ENCODE measurements at places on chromosomes 2 and 18.

DNA sequence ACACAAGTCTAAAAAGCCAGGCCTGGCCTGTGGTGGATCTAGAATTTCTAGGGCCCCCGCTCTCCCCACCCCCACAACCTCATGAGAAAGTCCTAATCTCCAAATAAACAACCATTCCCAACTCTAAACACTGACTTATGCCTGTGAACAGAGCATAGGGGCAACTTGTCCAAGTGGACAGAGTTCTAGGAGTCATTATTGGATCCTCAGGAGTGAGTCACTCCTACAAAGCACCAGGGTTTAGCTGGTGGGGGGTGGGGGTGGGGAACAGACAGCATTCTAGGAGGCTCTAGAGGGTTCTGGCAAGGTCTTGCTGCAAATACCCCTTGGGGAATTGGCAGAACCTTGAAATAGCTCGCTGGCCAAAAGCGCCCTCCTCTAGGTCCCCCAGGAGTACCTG is 83.3 kb downstream of the ZCCHC2 start:
- no peak for DNase-seq

DNA sequence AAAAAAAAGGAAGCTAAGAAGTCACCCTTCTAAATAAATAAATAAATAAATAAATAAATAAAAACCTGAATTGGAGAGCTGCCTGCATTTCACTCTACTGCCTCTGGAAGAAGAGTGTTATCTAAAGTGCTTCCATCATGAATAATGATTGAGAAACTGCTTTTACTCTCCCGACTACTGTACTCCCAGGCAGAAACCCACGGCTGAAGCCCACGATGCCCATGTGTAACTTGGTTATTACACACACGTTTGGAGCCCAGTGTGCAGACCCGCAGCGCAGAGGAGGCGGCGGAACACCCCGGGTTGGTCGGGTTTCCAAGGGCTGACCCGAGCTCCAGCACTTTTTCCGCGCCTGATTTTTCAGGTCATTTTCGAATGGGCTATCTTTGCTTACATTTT is 697 bp upstream of the SPATS2L start:
- no peak for DNase-seq

GRCh38 chr2:136322428-136322827 is 204.5 kb upstream of the CXCR4 start:
- no peak for DNase-seq

DNA sequence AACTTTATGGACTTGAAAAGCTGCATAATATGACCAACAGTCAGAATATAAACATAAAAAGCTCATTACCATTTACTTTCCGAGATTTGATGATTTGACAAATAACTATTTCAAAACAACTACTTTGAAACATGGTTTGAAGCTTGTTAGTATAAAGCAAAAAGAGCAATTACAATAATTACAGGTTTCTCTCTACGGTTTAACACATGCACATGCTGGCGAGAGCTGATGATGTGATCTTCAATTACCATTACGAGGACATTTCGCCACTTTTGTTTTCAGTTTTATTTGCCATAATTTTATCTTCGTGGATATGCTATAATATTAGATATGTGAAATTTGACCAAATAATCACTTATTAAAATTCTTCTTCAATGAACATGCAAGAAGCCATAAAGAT is 270.1 kb downstream of the TCF4 start:
- DNase-seq = no peak

GRCh38 chr2:129673234-129673633 is 306.2 kb upstream of the RAB6C start:
- no peak for DNase-seq

DNA sequence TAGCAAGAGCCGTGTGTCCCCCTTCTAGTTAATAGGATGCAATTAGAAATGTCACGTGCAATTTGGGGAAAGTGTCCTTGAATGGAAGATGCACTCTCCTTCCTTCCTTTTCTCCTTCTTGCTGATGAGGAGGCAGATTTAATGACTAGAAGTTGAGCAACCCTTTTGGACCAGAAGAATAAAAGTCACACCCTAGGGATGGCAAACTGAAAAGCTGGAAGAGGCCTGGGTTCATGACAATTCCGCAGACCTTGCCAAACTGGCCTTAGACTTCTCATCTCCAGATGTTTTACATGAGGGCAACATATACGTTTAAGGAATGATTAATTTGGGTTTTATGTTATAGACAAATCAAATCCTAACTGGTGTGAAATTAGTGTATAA is 38.6 kb upstream of the NCOA1 start:
- DNase-seq = no peak

GRCh38 chr18:40868110-40868858 is 1086.8 kb upstream of the PIK3C3 start:
- no peak for DNase-seq

DNA sequence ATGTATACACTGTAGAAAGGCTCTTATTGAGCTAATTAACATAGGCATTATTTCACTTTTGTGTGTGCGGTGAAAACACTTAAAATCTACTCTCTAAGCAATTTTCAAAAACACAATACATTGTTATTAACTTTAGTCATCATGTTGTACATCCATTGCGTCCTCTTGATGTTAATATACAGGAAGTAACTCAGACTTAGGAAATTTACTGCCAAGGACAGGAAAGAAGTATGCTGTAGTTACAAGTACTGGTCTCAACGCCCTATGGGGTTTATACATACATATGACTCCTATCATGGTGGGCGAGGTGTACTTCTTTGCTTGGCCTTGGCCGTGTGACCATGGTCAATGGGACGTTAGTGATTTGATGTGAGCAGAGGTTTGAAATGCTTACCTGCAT is 15.5 kb downstream of the SCTR start:
- no peak for DNase-seq

DNA sequence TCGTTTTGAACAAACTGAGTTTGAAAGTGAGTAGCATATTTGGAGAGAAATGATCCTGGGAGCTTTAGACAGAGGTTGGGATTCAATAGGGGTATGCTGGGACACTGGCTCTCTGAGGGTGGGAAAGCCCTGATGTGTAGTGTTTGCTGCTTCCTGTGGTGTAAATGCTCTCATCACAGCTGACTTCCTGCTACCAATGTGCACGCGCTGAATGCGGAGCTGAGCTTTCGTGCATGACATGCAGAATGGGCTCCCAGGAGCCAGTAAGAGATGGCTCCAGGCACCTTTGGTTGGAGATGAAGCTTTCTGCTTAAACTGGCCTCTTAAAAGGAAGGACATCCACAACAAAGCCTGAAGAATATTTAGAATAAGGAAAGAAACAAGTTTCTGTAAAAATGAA is 224.1 kb upstream of the CCDC150 start:
- DNase-seq = no peak

GRCh38 chr18:69755041-69755440 is 192.6 kb downstream of the CD226 start:
- no peak for DNase-seq

GRCh38 chr2:176206136-176206535 is 17.7 kb downstream of the HOXD1 start:
- DNase-seq = no peak

DNA sequence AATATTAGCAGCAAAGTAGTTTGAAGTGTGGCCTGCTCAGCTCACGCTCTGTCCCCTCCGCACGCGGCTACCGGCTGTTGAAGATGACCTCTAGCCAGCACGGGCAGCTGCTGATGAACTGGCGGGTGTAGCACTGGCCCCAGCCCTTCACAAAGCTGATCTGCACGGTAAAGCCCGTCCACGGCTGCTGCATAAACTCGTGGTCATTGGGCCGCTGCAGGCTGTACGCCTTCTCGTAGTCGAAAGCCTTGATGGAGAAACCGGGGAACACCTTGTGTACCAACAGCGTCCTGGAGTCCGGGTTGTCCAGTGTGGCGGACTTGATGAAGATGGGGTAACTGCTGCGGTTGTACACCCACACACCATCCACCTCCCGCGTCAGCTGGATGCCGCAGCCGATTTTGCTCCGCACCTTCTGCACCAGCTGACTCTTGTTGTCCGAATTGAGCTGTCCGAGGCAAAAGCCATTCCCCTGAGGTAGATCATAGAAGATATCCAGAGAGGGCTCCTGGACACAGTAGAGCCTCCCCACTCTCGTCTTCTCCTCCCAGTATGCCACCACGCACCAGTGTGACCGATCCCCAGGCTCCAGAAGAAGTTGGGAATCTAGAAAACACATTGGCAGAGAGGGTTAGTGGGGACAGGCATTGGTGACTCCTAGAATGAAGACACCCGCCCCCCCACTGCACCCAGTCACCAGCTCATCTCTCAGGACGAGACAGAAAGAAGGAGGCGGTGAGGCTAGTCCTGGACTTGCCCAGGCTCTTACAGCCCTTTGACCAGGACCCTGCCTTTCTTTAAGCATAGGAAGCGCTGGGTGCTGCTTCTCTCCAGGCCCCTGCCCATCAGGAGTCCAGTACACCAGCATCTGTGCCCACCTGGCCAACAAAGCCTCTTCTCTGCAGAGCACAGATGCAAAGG is 29.2 kb downstream of the SMAD7 start:
- no peak for DNase-seq

- DNase-seq = no peak
These were observed 25.9 kb downstream of the TMSB10 start for GRCh38 chr2:84931384-84931821.

DNA sequence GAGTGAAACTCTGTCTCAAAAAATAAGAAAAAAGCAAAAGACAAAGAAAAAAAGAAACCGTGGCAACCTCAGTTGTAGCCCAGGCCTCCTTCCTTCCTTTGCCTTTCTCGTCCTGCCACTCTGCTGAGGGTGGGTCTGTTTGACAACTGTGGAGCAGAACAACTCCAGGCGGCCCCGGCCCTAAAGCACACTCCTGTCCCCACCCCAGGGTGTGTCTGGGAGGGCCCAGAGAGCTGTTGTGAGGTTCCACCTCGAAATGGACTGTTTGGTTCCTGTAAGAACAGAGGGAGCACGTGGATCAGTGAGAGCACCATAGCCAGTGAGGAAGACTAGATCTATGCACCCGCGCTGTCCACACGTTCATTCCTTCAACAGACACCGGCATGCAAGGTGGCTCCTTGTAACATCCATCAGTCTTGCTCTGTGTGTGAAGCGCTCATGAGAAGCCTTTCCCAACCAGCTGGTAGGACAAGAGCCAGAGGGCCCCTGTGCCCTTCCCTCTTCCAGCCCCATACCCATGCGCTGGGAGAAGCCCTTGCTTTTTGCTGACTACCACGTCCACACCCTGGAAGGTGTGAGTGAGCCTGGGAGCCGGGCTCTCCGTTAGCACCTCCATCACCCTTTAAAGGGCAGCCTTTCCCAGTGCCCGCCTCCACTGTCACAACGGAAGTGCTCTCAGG is 61.6 kb downstream of the SOWAHC start:
- no peak for DNase-seq

- no peak for DNase-seq
These were observed 43.7 kb upstream of the CAB39 start for GRCh38 chr2:230668939-230669303.

All from brain pericyte (primary cell).